NCI-H748 treated with DMSO at 0.1 percent for 48 hours (cell line): ENCODE measurements at places on chromosomes 7 and 10.

GRCh38 chr7:130063036-130063435 is 7.3 kb upstream of the KLHDC10 start:
- peak; percentile 35 for DNase-seq

GRCh38 chr7:53350241-53350640 is 314.8 kb downstream of the POM121L12 start:
- peak; percentile 13 for DNase-seq

GRCh38 chr7:86939197-86939814 is 120.1 kb downstream of the ELAPOR2 start:
- DNase-seq, result peak; percentile 42

DNA sequence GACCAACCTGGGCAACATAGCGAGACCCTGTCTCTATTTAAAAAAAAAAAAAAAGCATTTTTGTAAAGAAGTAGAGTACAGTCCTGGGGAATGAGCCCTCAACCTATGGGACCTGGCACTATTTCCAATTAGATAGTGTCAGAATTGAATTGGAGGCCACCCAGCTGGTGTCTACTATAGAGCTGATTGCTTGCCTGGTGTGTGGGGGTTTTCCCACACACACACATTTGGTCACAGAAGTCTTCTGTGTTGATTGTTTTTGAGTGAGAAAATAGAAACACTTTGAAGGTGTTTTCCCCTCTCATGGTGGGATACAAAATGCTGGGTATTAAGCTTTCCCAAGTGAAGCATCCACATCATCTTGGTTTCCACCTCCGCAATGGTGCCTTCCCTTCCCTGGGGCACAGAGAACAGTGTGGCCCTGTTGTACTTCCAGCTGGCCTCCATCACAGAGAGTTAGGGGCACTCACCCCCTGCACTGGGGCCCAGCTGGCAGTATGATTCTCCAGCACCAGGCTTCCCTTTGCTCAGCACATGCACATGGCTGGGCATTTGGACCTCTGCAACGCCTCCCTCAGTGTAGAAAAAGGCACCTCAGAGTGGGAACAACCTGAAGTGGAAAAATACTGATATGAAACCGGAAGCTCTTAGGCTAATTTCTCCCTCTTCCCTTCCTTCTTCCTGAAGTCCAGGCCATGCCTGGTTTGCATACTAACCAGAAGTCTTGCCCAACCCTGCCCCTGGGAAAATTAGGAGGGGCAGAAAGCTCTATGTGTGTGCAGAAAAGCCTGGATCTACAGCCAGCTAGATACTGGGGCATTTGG is 10.7 kb upstream of the NFKB2 start:
- DNase-seq, result no peak

- no peak for DNase-seq
Measured at GRCh38 chr7:828793-829561, 3.3 kb upstream of the SUN1 start.

DNA sequence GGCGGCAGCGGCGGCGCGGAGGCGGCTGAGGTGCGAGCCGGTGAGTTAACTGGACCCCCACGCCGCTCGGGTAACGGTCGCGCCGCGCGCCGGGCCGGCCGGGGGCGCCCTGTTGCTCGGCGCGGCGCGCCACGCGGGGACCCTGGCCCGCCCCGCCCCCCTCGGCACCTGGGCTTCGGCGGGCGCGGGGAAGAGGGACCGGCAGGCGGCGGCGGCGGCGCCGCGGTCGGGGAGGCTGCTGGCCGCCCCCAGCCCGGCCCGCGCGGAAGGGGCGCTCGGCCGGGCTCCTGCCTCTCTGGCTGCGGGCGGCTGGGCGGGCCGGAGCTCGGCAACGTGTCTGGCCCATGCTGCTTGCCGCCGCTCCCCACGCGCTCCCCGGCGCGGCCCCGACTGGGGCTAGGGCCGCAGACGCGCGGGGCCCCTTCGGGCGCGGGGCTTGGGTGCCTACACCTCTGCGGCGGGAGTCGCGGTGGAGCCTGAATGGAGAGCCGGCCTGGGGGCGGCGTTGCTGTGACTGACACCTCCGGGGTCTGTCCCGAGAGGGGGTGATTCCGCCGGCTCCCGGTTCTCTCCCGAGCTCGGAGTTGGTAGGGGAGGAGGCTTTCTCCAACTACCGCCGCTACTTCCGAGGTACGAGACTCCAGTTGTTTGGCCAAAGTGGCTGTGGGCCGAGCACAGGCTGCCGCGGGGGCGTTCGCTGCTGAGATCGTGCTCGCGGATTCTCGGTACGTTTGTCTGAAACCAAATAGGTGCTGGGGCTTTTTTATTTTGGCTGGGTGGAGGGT is 494 bp downstream of the PALS2 start:
- DNase-seq, result peak; percentile 38

- DNase-seq, result no peak
Measured at GRCh38 chr7:157558061-157558460, 221.3 kb downstream of the DNAJB6 start.

DNA sequence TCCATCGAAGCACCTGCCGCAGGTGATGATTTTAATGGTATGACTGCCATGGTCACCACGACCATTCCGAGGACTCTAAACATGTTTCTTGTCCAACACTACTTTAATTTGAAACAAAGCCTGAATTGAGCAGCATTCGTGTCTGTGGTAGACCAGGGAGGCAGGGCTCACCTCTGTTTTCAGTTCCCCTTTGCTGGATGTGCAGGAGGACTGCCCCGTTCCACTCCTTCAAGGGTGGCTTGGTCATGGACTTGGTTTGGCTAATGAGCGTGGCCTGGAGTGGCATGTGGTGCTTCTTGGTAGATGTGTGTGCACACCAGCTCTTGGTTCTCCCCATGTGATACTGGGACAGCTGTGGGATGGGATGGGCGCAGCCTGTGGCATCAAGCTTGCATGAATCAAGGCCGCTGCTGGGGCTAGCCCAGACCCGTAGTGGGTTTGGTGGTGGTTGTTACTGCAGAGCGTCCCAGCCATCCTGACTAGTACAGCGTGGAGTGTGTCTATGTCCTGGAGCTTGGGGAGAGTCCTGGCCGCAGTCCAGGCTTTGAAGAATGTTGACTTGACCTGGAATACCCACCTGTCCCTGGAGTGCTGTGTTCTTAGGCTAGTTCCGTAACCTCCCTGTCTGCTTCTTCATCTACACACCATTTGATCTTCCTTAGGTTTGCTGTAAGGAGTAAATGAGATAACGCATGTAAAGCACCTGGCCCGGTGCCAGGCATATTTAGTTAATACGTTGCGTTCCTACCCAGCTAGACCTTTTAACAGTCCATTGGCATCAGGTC is 34.8 kb downstream of the MGMT start:
- DNase-seq, result no peak

- DNase-seq, result no peak
Measured at GRCh38 chr7:1298931-1299885, 66.5 kb downstream of the UNCX start.

DNA sequence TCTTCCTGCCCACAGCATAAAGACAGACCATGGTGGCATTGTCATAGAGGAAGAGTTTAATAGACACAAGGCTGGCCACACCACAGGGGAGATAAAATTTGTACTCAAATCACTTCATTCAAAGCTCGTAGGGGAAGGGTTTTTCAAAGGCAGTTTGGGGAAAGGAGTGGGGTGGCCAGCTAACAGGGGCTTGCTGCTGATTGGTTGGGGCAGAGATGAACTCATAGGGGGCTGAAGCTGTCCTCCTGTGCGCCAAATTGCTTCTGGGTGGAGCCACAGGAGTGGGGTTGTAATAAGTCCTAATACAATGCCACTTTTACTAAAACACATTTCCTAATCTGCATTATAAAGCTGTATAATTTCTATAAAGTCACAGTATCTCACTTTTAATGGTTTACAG is 22.5 kb downstream of the PDZD8 start:
- no peak for DNase-seq

DNA sequence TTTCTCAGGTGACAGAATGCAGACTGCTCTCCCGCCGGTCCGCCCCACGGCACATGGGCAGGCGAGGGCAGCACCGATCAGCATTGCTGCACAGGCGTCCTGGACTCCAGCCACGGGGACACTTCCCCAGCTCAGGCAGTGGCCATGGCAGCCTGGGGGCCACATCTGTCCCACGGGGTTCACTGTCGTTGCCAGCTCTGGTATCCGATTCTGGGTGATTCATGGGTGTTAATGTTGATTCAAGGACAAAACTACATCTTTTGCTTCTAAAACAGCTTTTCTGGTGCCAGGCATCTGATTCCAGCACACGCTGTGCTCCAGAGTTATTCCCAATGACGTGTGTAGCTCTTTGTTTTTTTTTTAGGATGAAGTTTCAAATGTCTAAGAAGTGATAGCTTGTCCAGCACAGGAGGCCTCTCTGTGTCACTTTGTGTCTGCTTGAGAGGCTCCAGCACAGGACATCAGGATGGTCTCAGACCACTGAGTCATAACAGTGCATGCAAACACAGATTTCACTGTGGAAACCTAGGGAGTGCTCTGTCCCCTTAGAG is 218.0 kb downstream of the WDR37 start:
- no peak for DNase-seq

DNA sequence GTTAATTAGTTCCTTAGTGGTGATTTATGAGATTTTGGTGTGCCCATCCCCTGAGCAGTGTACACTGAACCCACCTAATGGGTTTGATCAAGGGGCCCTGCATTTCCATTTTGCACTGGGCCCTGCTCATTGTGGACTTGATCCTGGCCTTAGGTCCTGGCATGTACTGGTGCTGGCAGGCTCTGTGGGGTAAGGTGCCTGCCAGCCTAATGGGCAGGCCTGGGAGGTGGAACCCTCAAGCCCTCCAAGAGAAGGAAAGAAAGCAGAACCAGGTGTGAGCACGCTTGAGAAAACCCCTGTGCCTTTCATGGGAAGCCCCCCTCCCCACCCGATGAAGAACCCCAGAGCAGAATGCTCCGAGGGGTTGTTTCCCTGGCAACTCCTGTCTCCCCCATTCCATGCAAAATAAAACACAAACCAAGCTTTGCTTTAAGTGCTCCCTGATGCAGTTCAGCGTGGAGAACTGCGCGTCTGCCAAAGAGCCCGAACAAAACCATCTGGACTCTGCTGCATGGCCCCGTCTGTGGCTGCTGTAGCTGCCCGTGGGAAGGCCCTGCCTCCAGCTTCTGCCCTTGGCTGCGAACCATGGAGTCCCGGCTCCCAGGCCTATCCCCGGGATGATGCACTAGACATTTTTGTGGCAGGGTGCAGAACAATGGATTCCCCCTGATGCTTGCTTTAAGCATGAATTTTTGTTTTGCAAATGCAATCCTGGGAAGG is 123.3 kb downstream of the PRPF18 start:
- no peak for DNase-seq

DNA sequence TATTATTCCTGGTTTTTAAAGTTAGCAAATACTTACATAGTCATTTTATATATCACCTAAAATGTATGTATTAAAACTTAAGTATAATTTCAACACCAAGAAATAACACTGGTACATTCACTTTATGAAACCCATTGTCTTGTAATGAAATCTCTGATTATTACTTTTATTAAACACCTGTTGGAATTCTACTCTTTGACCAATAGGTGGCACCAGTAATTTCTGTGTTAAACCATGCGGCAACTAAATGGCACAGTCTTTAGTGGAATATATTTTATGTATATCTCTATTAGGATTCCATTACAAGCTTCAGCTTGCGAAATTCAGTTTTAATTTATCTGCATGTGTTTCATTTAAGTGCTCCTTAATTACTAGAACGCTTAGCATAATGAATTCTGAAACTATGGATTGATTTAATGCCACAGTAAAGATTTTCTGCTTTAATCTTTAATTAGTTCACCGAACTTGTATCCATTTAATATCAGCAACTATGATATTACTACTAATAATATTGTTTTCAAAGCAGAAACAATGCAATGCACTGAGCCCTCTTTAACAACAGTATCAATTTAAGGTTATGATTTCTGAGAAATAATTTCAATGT is 181.3 kb downstream of the MAGI2 start:
- DNase-seq, result peak; percentile 22

GRCh38 chr7:10076660-10077300 is 896.9 kb upstream of the PHF14 start:
- DNase-seq, result no peak

GRCh38 chr10:113294868-113295267 is 258.0 kb upstream of the HABP2 start:
- no peak for DNase-seq

DNA sequence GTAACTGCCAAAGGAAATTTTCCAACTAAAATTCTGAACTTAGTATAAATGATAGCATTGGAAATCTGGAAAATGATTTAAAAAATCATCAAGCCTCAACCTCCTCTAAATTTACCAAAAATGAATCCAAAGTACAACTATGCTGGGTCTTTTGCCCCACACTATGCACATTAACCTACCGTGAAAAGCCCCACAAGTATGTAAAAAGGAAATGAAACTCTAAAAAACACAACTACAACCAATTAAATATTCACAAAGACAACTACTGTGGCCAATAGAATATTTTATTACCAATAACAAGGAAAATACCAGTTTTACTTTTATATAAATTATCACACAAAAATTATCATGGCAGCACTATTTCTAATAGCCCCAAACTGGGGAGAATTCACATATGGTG is 19.3 kb downstream of the EIF3A start:
- DNase-seq, result no peak

- no peak for DNase-seq
Measured at GRCh38 chr10:10096296-10096695, 921.4 kb upstream of the CELF2 start.

- DNase-seq, result no peak
Measured at GRCh38 chr7:3336042-3336665, 35.1 kb downstream of the SDK1 start.

DNA sequence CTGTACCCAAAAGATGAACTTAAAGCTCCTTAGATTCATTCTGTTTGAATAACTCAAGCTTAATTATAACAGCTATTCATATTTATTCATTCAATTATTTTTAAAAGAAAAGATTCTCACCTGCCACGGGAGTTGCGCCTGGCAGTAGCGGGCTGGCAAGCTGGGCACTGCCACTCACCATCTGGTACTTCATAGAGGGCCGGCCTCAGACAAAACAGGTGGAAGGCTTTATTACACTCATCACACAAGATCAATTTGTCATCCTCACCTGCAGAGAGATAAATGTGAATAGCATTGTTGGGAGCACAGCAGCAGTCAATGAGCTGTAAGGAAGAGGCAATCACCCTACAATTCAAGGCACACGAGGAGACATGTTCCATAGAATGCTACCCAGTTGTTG is 15.8 kb downstream of the FZD9 start:
- no peak for DNase-seq

DNA sequence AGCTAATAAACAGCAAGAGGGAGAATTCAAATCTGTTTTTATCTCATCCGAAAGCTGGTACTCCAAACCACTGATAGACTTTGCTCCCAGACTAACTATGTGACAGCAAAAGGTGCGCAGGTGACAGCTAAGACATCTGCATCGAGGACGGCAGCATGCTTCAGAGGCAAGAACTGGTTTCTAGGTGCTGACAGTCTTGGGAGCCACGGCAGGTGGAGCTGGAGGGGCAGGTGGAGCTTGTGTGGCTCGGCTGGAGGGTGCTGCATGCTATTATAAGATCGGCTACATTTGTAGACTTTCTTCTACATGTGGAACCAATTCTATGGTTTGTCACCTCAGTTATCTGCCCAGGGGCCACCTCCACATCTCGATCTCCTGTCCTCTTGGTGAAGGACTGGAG is 21.8 kb upstream of the MMP21 start:
- DNase-seq, result no peak
